Activated T-helper 1 cell treated with anti-CD3 and anti-CD28 coated beads, Interleukin-12 subunit alpha, Interleukin-12 subunit beta, Interleukin-2, Interleukin-4 antibody, amounts not matched to agents 30 ng/mL and 10 ng/mL and 1 ng/mL, durations not matched to agents 14 hours and 24 hours and 36 hours (primary cell): ENCODE measurements at places on chromosomes 1 and 21.
A peak's percentile ranks its signal among the peaks of the same experiment; 100 is the strongest.

DNA sequence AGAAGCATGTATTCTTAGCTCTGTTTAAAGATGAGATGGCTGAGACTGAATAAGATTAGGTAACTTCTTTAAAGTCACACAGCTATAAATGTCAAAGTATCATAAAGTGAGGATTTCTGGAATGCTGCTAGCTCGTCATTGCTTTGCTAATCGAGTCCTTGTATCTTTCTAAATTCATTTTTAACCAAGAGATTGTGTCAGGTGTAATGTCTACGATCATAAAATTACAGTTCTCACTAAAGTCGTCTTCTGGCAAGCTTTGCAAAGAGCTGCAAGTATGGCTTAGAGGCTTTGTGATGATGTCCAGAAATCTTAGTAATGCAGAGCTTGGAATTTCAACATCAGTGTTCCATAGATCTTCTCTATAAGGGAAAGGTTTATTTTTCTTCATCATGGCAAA is 569.8 kb downstream of the LMO4 start:
- H3K4me1 ChIP-seq: peaks cover 4% of the 10 kb centered on the region
- H3K36me3 ChIP-seq: no peaks in the 10 kb centered on the region
- no peaks in the 10 kb centered on the region for H3K27me3 ChIP-seq
- H3K27ac ChIP-seq: no peak overlapping the region
- DNase-seq: no peak

DNA sequence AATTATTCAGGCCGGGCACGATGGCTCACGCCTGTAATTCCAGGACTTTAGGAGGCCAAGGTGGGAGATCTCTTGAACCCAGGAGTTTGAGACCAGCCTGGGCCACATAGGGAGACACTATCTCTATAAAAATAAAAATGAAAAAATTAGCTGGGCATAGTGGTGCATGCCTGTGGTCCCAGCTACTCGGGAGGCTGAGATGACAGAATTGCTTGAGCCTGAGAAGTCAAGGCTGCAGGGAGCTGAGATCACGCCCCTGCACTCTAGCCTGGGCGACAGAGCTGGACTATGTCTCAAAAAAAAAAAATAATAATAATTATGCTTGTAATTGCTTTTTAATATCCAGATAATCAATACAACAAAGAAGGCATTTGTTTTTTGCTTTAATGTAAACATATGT is 91.3 kb downstream of the RIPK4 start:
- H3K4me3 ChIP-seq: no peak overlapping the region
- no peaks in the 10 kb centered on the region for H3K36me3 ChIP-seq
- peaks cover 10% of the 10 kb centered on the region for H3K4me1 ChIP-seq
- peaks cover 10% of the 10 kb centered on the region for H3K27me3 ChIP-seq
- H3K27ac ChIP-seq: no peak overlapping the region

DNA sequence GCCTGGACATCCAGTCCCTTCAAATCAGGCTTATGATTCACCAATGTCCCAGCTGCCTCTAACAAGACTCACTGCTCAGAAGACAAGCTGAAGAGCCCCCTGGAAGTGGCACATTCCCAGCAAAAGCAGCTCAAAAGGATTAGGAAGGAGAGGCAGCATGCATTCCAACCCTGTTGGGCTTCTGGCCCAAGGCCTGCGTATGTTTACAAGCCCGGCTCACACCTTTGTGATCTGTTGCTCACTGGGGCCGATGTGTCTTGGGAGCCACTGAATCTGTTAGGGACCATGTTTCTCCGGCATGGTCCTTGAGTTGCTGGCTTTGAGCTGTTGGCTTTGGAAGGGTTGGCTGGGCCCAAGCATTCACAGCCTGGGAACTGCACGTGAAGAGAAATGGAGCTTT is 81.2 kb upstream of the C1orf174 start:
- H3K27me3 ChIP-seq: no peaks in the 10 kb centered on the region
- H3K36me3 ChIP-seq: no peaks in the 10 kb centered on the region
- no peaks in the 10 kb centered on the region for H3K4me1 ChIP-seq
- no peak overlapping the region for H3K27ac ChIP-seq

GRCh38 chr21:24093032-24093431 is 1514.2 kb downstream of the MRPL39 start:
- H3K4me3 ChIP-seq: no peak overlapping the region
- H3K27me3 ChIP-seq: no peaks in the 10 kb centered on the region
- no peaks in the 10 kb centered on the region for H3K4me1 ChIP-seq
- H3K27ac ChIP-seq: no peak overlapping the region

DNA sequence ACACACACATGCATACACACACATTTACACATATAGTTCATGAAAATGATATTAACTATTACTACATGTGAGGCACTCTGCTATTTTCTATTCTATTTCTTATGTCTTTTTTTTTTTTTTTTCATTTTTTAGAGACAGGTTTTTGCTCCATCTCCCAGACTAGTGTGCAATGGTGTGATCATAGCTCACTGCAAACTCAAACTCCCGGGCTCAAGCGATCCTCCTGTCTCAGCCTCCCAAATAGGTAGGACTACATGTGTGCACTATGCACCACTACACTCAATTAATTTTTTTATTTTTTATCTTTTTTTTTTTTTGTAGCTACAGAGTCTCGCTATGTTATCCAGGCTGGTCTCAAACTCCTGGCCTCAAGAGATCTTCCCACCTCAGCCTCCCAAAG is 48.8 kb upstream of the RAB4A start:
- H3K36me3 ChIP-seq: no peaks in the 10 kb centered on the region
- H3K4me1 ChIP-seq: no peaks in the 10 kb centered on the region
- no peak overlapping the region for H3K27ac ChIP-seq
- H3K4me3 ChIP-seq: no peak overlapping the region
- H3K27me3 ChIP-seq: peaks cover 2% of the 10 kb centered on the region

DNA sequence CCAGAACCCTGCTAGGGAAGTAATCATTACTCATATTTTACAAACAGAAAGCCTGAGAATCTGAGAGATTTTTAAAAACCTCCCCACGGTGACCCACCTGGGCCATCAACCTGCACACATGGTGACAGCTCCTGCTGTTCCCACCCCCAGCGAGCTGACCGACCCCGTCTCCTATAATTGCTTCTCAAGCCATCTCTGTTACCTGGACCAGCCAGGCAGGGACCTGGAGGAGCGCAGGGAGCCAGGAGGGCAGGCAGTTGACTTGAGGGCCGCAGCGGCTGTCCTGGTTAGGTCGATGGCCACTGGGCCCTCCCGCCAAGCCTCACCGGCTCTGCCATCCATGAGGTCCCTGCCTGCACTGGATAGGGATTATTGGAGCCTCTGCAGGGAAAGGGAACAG is 7.7 kb downstream of the TFF2 start:
- H3K27ac ChIP-seq: peak overlapping the region; percentile 23
- DNase-seq: no peak
- H3K4me1 ChIP-seq: peaks cover 1% of the 10 kb centered on the region
- H3K27me3 ChIP-seq: peaks cover 2% of the 10 kb centered on the region
- no peak overlapping the region for H3K4me3 ChIP-seq
- H3K36me3 ChIP-seq: no peaks in the 10 kb centered on the region

DNA sequence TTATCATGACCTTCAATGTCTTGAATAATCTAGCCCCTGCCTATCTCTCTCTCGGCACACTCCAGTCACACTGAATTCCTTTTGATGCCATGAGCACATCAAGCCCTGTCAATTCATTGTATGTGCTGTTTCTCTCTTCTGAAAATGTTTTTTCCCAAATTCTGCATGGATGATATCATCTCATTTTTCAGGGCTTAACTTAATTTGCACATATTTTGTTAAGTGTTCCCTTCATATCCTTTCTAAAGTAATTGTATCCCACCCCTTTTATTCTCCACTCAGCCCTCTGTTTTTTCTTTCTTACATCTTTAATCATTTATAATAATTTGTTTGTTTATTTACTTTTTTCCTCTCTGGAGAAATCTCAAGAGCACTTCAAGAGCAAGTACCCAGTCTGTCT is 149.9 kb downstream of the ZNF326 start:
- H3K4me3 ChIP-seq: no peak overlapping the region
- peaks cover 1% of the 10 kb centered on the region for H3K27me3 ChIP-seq
- no peak overlapping the region for H3K27ac ChIP-seq
- no peaks in the 10 kb centered on the region for H3K36me3 ChIP-seq
- H3K4me1 ChIP-seq: no peaks in the 10 kb centered on the region

DNA sequence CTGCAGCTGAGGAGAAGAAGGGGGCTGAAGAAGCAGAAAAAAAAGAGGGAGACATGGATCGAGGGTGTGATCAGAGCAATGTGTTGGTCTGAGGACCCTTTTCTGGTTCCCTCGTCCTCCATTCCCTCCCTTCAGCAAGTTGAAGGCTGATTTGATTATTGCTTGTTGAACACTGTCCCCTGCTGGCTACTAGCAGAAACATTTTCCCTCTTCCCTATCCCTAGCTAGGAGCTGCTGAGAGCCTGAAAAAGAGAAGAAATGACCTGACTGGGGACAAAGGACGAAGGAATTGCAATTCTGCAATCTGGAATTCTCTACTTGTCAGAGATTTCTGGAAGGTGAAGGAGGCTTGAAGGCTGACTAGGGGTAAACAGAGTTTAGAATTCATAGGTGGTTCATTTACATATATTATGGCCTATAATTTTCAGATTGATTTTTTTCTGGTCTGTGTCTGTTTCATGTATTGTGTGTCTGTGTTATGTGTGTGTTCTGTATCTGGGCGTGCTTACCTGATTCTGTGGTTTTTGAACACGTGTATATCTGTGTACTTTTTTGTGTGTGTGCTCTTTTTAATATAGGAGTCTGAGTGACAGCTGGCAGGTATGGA is 9.8 kb downstream of the NHLH1 start:
- H3K4me1 ChIP-seq: peaks cover 13% of the 10 kb centered on the region
- no peak overlapping the region for H3K27ac ChIP-seq
- H3K36me3 ChIP-seq: no peaks in the 10 kb centered on the region
- no peaks in the 10 kb centered on the region for H3K27me3 ChIP-seq
- DNase-seq: peak; percentile 11

GRCh38 chr21:36478941-36479340 is 981 bp downstream of the CLDN14 start:
- DNase-seq: no peak
- H3K4me3 ChIP-seq: no peak overlapping the region
- H3K27me3 ChIP-seq: no peaks in the 10 kb centered on the region
- no peaks in the 10 kb centered on the region for H3K36me3 ChIP-seq

GRCh38 chr1:31647106-31647505 is 2.4 kb upstream of the PEF1 start:
- H3K27me3 ChIP-seq: peaks cover 11% of the 10 kb centered on the region
- H3K4me3 ChIP-seq: peak overlapping the region; percentile 96
- peak overlapping the region; percentile 3 for H3K27ac ChIP-seq
- peaks cover 9% of the 10 kb centered on the region for H3K36me3 ChIP-seq
- no peak for DNase-seq

DNA sequence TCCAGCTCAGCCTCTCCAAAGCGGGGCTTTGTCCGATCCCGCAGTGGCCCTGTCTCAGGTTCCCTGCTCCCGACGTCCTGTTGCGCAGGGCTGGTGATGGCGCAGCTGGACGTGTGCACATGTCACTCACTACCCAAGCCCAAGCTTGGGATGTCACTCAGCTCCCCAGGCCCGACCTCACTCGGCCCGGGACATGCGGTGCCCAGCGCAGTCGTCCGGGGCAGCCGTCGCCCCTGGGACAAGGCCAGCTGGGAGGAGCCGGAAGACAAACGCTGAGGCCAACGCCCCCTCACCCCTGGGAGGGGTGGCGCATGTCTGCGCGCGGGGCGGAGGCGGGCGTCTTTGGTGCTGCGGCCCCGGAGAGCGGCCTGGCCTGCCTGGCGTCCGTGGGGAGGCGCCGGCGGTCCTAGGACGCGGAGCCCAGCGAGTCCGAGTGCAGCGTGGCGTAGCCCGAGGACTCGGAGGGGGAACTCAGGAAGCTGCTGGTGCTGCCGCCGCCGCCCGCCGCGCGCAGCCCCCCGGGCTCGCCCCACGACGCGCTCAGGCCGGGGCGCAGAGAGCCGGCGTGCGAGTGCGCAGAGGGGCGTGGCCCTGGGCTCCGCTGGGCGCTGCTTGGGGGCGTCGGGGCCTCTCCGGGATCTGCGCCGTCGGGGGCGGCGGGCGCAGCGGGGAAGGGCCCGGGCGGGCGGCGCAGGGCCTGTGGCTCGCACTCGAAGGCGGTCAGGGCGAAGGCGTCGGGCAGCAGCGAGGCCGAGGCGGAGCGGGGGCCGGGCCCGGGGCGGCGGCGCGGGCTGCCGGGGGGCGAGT is 5.2 kb downstream of the HES3 start:
- H3K27ac ChIP-seq: no peak overlapping the region
- peaks cover 44% of the 10 kb centered on the region for H3K27me3 ChIP-seq
- H3K4me1 ChIP-seq: peaks cover 5% of the 10 kb centered on the region
- H3K4me3 ChIP-seq: no peak overlapping the region
- H3K36me3 ChIP-seq: no peaks in the 10 kb centered on the region

- no peaks in the 10 kb centered on the region for H3K36me3 ChIP-seq
- DNase-seq: no peak
- H3K27ac ChIP-seq: no peak overlapping the region
- no peak overlapping the region for H3K4me3 ChIP-seq
These were observed 15.0 kb upstream of the PSMB2 start for GRCh38 chr1:35656148-35656862.

DNA sequence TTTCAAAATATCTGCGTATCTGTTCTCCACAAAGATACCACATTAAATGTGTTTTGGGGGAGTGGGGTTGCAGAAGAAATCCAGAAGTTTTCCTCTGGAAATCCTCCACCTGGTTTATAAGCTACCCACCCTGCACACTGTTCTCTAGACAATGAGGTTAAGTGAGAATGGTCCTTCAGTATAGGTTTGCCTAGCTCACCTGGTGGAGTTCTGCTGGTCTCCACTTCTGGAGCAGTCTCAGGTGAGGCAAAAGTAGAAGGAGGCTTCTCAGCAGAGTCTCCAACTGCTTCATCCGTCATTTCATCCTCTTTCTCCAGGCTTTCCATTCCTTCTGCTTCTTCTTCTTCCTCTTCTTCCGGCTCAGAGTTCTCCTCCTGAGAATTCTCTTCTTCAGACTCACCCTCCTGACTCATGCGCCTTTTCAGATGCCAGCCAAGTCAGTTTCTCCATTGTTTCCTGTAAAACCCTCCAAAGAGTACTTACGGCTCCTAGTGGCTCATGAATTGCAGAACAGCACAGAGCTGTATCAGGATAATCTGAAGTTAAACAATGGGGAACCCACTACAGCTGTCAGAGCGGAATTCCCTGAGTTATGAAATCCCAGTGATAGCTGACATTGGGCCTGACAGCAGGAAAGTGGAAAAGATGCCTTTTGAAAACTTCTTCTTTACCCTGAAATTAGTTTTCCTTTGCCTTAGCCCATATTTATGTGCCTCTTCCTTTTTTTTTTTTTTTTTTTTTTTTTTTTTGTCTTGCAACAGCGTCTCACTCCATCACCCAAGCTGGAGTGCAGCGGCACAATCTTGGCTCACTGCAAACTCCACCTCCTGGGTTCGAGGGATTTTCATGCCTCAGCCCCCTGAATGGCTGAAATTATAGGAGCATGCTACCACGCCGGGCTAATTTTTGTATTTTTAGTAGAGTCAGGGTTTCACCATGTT is 38.5 kb downstream of the MSTO1 start:
- no peaks in the 10 kb centered on the region for H3K4me1 ChIP-seq
- no peaks in the 10 kb centered on the region for H3K36me3 ChIP-seq
- no peak overlapping the region for H3K4me3 ChIP-seq
- H3K27ac ChIP-seq: no peak overlapping the region
- H3K27me3 ChIP-seq: peaks cover 3% of the 10 kb centered on the region

GRCh38 chr1:238343852-238344251 is 453.1 kb upstream of the ZP4 start:
- DNase-seq: no peak
- no peaks in the 10 kb centered on the region for H3K27me3 ChIP-seq
- no peaks in the 10 kb centered on the region for H3K4me1 ChIP-seq
- no peak overlapping the region for H3K4me3 ChIP-seq
- H3K27ac ChIP-seq: no peak overlapping the region
